ENCODE measurements at places on chromosomes 11 and 22.
A peak's percentile ranks its signal among the peaks of the same experiment; 100 is the strongest.

DNA sequence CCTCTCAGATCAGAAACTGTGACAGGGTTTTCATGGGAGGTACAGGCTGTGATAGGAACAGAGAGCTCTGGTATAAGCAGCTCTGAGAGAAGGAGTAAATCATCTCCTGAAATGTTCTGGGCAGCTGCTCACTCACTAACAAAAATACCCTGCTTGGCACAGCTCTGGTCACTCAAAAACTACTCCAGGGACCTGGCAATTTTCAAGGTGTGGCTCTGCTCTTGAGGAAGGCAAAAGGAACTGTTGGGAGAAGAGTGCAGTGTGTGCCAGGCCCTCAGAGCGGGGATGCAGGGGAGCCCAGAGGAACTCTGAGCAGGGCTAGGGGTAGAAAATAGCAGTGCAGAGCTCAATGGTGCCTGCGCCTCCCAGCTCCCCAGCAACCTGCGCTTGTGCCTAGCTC is 180.5 kb upstream of the ZBED5 start:
- no peak for DNase-seq

- no peak for DNase-seq
These were observed 11.4 kb downstream of the IGSF9B start for GRCh38 chr11:133945087-133945974.

DNA sequence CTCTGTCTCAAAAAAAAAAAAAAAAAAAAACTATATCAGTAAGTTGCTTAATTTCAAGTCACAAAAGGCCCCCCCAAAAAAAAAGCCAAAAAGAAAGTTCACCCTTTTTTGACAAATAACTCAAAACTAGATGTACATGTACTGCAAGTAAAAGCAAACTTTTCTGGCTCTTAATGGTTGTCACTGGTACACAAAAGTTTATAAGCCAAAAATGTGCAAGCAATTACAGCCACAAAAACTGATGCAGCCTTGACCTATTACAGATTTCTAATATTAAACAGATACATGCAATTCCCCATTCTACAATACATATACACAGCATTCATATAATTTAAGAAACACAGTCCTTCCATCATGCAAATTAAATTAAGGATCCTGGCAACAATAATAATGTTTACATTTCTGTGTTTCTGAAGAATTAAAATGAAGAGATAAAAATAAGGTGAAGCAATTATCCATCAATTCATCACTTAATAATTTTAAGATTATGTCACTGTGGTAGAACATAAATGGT is 18.6 kb downstream of the PICALM start:
- no peak for DNase-seq

- DNase-seq = no peak
These were observed 82.8 kb downstream of the IGLL1 start for GRCh38 chr22:23497016-23497885.

DNA sequence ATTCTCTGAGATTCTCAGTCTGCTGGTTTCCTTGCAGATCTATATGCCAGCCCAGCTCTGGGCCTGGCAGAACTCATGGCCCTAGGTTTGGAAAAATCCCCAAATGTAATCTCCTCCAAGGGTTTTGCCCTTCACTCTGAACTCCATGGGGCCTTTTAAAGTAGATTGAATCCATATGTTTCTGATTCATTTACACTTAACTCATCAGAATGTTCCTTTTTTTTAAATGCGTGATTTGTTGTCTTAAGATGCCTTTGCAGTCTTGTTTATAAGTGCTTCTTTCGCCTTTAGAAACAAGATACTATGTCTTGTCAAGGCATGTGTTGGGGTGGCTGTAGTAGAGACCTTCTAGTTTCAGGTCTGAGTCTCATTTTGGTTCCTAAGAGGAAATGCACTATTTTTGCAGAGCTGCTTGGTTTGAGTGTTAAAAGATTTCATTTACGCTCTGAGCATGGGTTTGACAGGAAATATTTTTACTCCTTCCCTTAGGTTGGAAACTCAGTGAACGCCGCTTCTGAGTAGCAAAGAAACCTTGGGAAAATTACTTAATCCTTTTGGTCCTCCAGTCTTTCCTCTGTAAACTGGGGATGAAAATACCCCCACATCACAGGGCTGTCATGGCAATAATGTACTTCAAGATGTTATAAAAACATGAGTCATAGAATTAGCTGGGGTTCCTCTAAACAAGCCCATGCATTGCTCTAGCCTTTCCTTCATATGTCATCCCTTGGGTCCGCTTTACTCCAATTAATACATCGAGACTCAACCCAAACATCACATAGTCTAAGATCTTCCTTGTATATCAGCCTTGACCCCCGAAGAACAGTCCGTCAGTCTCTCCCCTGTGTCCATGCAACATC is 83.5 kb downstream of the SNX19 start:
- DNase-seq = no peak

DNA sequence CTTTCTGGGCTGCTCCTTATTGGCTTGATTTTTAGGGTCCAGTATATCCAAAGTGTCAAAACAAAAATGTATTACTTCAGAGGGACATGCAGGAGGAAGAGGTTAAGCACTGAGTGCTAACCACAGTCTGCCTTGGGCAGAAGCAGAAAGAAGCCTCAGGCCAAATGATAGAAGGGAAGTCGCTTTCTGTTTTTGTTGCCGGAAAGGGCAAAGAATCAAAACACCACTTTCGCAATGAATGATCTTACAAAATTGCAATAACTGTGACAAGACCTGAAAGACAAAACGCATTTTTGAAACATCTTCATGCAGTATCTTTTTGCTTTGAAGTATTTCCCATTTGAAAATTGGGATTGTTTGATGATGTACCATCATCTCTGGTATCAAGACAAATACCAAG is 70.1 kb upstream of the PICALM start:
- no peak for DNase-seq

- no peak for DNase-seq
These were observed 883 bp upstream of the AIFM3 start for GRCh38 chr22:20965888-20966855.

DNA sequence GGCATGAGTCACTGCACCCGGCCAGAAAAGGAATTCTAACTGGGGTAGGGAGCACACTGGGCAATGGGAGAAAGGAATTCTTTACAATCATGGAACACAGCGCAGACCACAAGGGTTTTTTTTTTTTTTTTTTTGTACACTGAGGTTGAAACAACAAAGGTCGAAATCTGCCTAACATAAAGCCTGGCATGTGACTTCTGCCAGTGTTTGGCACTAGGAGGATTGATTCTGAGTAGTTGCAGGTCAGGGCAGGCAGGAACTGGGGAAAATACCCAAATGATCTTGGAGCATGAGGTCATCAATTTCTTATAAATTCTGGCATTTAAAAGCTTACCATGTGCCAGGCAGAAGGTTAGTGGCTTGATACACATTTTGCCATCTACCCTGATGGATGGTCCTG is 202.0 kb upstream of the SNX19 start:
- DNase-seq = no peak

DNA sequence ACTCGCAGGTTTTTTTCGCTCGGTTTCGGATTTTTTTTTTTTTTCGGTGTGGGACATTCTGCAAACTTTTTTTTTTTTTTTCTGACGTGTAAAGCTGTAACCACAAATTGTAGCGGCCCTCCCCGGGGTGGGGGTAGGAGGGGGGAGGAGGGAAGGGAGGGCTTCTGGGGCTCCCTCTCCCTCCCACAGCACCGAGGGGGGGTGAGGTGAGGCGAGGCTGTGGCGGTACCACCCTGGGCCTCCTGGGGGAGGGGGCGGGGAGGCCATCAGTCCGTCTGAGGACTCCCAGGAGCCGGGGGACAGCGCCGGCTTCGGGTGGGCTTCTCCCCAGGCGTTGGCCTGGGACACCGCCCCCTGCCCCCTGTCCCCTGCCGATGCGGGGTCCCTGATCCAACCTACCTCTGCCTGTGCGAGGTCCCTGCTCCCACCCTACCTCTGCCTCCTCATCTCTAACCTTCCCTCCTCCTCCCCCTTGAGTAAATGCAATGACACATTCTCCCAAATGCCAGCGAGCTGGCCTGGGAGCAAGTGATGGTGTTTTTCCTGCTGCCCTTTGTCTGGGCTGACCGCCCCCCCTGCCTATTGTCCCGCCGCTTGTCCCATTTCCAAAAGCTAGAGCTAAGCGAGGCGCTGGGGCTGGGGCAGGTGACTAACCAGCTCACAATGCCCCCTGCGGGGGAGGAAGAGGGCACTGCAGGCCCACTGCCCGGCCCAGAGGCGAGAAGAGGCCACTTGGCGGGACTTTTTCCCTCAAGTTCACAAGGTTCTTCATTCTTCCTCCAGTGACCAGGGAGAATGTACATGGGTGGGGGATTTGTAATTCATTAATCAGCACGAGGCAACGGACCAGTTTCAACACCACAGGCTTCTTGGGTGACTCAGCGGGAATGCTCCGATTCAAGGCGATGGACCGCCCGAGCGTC is 511 bp upstream of the CLCF1 start:
- peak; percentile 77 for DNase-seq

- DNase-seq = no peak
These were observed 403.6 kb downstream of the NXPE2 start for GRCh38 chr11:115081972-115082371.

- DNase-seq = no peak
These were observed 13.5 kb downstream of the RHBDD3 start for GRCh38 chr22:29254286-29254660.

- no peak for DNase-seq
These were observed 19.3 kb upstream of the RASL10A start for GRCh38 chr22:29334696-29335344.

- no peak for DNase-seq
These were observed 1.3 kb upstream of the LPXN start for GRCh38 chr11:58576887-58577471.

DNA sequence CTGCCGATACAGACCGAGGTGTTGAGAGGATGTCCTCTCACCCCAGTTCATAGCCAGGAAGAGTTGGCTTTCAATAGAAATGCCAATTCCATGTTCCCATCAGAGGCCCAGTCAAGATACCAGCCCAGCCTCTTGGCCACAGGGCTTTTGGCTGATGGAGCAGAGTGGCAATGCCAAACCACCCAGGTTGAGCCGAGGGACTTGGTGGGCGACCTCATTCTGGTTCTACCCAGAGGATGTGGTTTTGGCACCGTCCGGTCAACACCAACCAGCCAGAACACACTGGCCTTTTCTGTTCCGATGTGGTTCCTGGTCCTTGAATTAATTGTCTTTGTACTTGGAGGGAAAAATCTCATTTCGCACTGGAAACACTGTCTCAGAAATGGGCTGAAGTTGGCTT is 60.5 kb downstream of the COMMD9 start:
- DNase-seq = no peak

Data from WTC11 (cell line).